WTC11 (cell line): ENCODE measurements at places on chromosomes 2 and 18. TPM values are rescaled to one million over a fixed set of nuclear protein-coding genes. Genes with fewer than 3 reads are reported as not detected.
A peak's percentile ranks its signal among the peaks of the same experiment; 100 is the strongest.

The HOXD10 gene
- not detected in 3 replicates for total RNA-seq

The CDK5R2 gene
- 0.16 to 0.46 TPM (median 0.26 TPM) in 3 replicates for total RNA-seq

- no peaks in the 10 kb centered on the region for H3K36me3 ChIP-seq
- no peaks in the 10 kb centered on the region; the same call in 1 of the 2 replicates for H3K27me3 ChIP-seq
- no peaks in the 10 kb centered on the region for H3K4me1 ChIP-seq
- no peak overlapping the region for H3K27ac ChIP-seq
- no peak overlapping the region for H3K4me3 ChIP-seq
These were observed 38.8 kb downstream of the G6PC2 start for GRCh38 chr2:168939918-168940317.

DNA sequence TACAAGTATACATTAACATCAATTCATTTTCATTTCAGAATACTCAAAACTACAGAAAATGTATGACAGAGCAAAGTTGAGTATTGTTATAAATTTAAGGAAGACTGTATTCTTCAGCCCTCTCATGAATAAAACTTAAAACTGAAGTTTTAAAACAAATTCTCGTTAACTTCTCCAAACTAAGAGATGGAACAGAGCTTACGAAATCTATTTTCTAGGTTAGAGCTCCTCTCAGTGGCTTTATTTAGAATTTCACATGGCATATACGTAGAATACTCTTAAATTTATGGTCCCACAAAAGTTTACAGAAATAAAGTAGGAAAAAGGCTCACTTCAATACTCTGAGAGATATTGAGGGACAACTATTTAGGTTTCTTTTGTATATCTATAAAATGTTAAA lies 612.1 kb downstream of the KCNJ3 start:
- no peaks in the 10 kb centered on the region for H3K36me3 ChIP-seq
- H3K4me1 ChIP-seq, result no peaks in the 10 kb centered on the region
- H3K4me3 ChIP-seq, result no peak overlapping the region
- H3K27ac ChIP-seq, result no peak overlapping the region
- DNase-seq, result no peak
- no peaks in the 10 kb centered on the region for H3K27me3 ChIP-seq

GRCh38 chr18:37391698-37392548 lies 173.7 kb downstream of the CELF4 start:
- H3K4me3 ChIP-seq, result 0 out of 2 replicates have a peak overlapping the region, but pooled peaks have one; percentile 6
- no peak overlapping the region for H3K27ac ChIP-seq
- peaks cover 23% of the 10 kb centered on the region for H3K4me1 ChIP-seq
- no peak for DNase-seq

GRCh38 chr18:45777393-45777792 lies 48.1 kb upstream of the SIGLEC15 start:
- DNase-seq, result no peak
- H3K27me3 ChIP-seq, result peaks cover 42% of the 10 kb centered on the region
- no peak overlapping the region for H3K27ac ChIP-seq
- H3K36me3 ChIP-seq, result no peaks in the 10 kb centered on the region

- H3K27ac ChIP-seq, result peak overlapping the region; percentile 78; the same call in 1 of the 2 replicates
- H3K4me1 ChIP-seq, result peaks cover 22% of the 10 kb centered on the region
- no peak overlapping the region for H3K4me3 ChIP-seq
- no peaks in the 10 kb centered on the region for H3K27me3 ChIP-seq
- no peaks in the 10 kb centered on the region for H3K36me3 ChIP-seq
These were observed 7.6 kb upstream of the METTL21A start for GRCh38 chr2:207632575-207633493.

DNA sequence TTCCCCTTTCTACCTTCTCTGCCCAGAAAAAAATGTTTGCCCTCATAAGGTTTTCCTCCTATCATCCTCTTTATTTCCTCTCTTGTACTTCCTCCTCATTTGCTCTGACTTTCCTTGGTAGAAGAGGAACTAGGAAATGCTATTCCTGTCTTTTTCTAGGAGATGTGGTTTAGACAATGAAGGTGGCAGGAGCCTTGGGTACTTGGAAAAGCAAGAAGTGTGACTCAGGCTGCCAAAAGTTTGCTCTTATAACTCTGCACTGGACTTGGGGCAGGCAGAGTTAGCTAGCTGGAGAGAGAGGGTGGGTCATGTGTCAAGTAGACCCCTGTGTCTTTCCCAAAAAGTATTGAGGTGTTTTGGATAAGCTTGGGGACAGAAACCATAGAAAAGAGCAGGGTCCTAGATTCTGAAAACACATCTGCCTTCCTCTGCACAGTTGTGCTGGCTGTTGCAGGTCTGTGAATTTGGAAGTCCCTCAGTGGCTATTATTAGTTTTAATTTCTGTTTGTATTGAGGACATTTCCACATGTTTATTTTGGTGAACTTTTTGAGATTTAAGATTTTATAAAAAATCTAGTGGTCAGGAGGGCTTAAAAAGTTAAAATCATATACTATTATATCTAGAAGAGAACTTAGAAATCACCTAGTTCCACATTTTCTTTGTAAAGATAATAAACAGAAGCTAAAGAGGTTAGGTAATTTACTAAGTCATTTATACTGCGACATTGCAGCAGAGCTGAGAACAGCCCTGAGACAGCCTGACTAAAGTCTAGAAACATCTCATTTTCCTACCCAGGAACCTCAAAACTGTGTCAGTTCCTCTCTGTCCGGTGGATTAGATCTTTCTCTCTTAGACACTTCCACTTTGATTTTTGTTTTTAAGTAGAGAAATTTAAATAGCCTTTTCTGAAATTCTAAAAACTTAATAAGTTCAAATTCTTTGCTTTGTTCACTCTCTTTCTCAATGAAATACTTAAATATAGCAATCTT lies 16.0 kb downstream of the INSIG2 start:
- H3K27me3 ChIP-seq, result no peaks in the 10 kb centered on the region
- peaks cover 24% of the 10 kb centered on the region for H3K4me1 ChIP-seq
- H3K27ac ChIP-seq, result no peak overlapping the region

DNA sequence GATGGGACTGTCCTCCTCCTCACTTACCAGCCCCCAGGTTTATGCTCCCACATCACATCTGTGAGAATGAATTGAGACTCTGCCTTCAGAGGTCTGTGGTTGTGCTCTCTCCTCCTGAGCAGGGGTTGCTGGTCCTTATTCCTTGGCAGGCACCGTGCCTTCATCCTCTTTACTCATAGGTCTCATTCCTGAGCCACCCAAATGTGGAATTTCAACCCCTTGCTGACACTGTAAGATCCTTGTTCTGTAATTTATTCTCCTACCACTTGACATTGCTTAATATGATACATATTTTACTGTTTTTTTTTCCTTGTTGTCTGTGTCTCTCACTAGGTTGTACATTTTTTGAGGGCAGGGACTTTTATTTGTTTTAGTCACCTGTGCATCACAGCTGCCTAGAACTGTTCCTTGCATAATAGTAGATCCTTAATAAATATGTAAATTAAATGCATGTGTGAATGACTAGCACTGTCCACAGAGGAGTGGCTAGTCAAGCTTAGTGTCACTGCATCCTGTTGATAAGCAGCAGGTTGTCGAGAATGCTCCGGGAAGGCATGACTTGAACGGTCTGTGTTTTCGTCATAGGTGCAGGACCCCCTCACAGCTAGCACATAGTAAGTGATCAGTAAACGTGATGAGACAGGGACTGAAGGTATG lies 180.6 kb downstream of the ZNF407 start:
- H3K4me3 ChIP-seq, result no peak overlapping the region
- DNase-seq, result no peak
- peak overlapping the region; percentile 37; the same call in 1 of the 2 replicates for H3K27ac ChIP-seq
- no peaks in the 10 kb centered on the region for H3K27me3 ChIP-seq
- H3K4me1 ChIP-seq, result 0 out of 2 replicates have a peak, but pooled peaks cover 3% of the 10 kb centered on the region
